ENCODE measurements at places on chromosomes 7 and 10.

- no peak for DNase-seq
Measured at GRCh38 chr10:78716043-78716660, 352.6 kb upstream of the ZMIZ1 start.

GRCh38 chr10:30028006-30028737, 31.2 kb downstream of the JCAD start:
- no peak for DNase-seq

DNA sequence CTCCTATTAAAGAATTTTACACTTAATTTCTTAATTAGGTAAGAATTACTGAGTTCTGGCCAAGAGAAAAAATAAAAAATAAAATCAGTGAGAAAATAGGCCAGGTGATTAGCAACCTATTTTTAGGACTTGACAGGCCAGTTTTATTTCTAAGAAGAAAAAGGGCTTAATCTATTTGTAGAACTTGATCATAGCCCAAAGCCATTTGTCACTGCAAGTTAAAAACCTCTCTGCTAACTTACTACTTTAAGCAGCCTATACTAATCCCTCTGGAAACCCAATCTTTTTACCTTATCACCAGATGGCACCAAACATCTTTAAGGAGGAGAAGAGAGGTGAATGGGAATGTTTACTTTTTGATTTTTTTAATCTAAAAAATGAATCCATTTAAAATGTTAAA, 222.1 kb upstream of the RHOBTB1 start:
- no peak for DNase-seq

DNA sequence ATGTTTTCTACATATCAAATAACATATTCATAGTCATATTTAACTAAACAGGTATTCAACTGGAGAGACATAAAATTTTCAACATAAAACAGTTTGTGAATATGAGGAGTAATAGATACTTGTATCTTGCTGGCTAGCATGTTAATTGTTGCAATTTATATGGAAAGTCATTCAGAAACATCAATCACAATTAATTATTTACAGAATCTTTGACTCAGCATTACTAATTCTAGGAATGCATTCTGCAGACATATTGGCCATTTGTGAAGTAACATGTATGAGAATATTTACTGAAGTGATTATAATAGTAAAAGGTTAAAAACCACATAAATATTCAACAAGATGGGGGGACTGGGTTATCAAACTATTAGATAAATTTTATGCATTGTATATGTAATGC, 203.7 kb downstream of the TSPAN12 start:
- no peak for DNase-seq

DNA sequence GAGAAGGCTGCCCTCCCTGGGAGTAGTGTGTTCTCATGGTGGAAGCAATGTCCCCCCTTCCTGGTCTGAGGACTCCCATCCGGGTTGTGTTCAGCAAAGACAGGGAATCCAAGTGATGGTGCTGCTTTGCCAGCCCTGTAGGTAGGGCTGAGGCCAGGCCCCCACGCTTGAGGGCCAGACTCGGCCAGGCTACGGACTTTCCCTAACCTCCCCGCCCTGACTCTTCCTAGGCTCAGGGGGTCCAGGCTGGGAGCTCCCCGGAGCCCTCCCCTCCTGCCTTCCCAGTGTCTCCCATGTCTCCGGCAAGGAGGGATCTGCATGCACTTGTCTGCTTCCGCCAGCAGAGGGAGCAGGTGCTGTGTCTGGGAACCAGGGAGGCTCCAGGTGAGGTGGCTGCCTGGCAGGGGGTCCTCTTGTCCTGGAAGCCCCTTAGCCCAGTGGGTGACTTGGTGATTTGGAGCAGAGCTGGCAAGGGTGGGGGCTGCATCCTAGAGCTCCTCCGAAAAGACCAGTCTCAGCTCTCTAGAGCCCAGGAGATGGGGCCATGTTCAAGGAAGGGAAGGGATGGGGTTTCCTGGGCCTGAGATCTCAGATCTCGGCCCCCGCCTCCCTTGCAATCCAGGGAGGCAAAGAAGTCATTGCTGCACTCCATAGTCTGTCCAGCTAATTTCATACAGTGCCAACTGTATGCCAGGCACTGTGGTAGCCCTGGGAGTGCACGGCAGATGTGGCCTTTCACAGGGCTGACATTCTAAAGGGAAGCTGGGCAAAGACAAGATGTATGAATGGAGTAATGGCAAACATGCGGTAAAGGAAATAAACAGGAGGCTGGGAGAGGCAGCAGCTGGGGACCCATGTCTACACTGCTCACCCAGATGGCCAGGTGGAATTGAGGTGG, 20.3 kb upstream of the SFRP5 start:
- peak; percentile 77 for DNase-seq
